ENCODE measurements at places on chromosomes 16 and 17. TPM values are rescaled to one million over a fixed set of nuclear protein-coding genes. Genes with fewer than 3 reads are reported as not detected.

Gene RHBDF1
- 11.0 TPM for total RNA-seq

Gene CACNA1G
- total RNA-seq: 1.6 TPM

Gene HBA2
- total RNA-seq: not detected

Gene NUPR1
- 0.03 TPM for total RNA-seq

Gene SHCBP1
- 18.7 TPM for total RNA-seq

All from neural progenitor cell (in vitro differentiated cells).